ENCODE measurements at places on chromosomes 6 and 20. TPM values are rescaled to one million over a fixed set of nuclear protein-coding genes. Genes with fewer than 3 reads are reported as not detected.

Gene SNAP25
- 1.3 TPM for polyA plus RNA-seq

Gene TAB2
- polyA plus RNA-seq = 23.9 TPM

Gene USP49
- polyA plus RNA-seq = 1.6 TPM

Gene DHX16
- 44.5 TPM for polyA plus RNA-seq

Gene FAM184A
- not detected for polyA plus RNA-seq

Gene RIPOR3
- 1.2 TPM for polyA plus RNA-seq

Gene BICRAL
- polyA plus RNA-seq = 8.6 TPM

Gene DSP
- 11.0 TPM for polyA plus RNA-seq

Gene SLC26A8
- not detected for polyA plus RNA-seq

Gene NFATC2
- polyA plus RNA-seq = 0.12 TPM

Gene SH3BGRL2
- 0.66 TPM for polyA plus RNA-seq

Gene BPIFB2
- polyA plus RNA-seq = not detected

Gene LAMA2
- 50.0 TPM for polyA plus RNA-seq

Gene BPIFB1
- polyA plus RNA-seq = not detected

Gene ADGRF5
- not detected for polyA plus RNA-seq

Gene SFT2D1
- polyA plus RNA-seq = 53.6 TPM

Gene EGFL8
- 4.0 TPM for polyA plus RNA-seq

Gene UNC5CL
- not detected for polyA plus RNA-seq

Gene PRKN
- 0.42 TPM for polyA plus RNA-seq

Gene PRL
- not detected for polyA plus RNA-seq

Gene COL20A1
- not detected for polyA plus RNA-seq

Gene ANGPT4
- not detected for polyA plus RNA-seq

Gene TJAP1
- 29.0 TPM for polyA plus RNA-seq

Gene PTP4A1
- 15.7 TPM for polyA plus RNA-seq

Gene PRPH2
- 2.3 TPM for polyA plus RNA-seq

Gene TUBB2B
- 13.3 TPM for polyA plus RNA-seq

Gene MOG
- not detected for polyA plus RNA-seq

Gene HCK
- 0.05 TPM for polyA plus RNA-seq

Gene MICB
- 21.9 TPM for polyA plus RNA-seq

Gene CGA
- polyA plus RNA-seq = 2.6 TPM

Gene ULBP1
- 2.6 TPM for polyA plus RNA-seq

Gene CCN5
- 2.0 TPM for polyA plus RNA-seq

Gene ATP6V1G2
- polyA plus RNA-seq = 2.7 TPM

Gene MLIP
- polyA plus RNA-seq = not detected

Gene BMP2
- 0.07 TPM for polyA plus RNA-seq

Gene SEMG1
- polyA plus RNA-seq = not detected

Gene UBE3D
- polyA plus RNA-seq = 2.5 TPM

Gene WFDC5
- not detected for polyA plus RNA-seq

Gene ETV7
- polyA plus RNA-seq = 1.8 TPM

Gene ROS1
- polyA plus RNA-seq = 0.29 TPM

Gene RFX6
- not detected for polyA plus RNA-seq

Gene HRH3
- polyA plus RNA-seq = not detected

Gene NRM
- 19.7 TPM for polyA plus RNA-seq
